Stimulated activated CD8-positive, alpha-beta memory T cell treated with anti-CD3 and anti-CD28 coated beads, Interleukin-2, amount 100 ng/mL, for 1 hour (primary cell): ENCODE measurements at places on chromosomes 6 and 20.

DNA sequence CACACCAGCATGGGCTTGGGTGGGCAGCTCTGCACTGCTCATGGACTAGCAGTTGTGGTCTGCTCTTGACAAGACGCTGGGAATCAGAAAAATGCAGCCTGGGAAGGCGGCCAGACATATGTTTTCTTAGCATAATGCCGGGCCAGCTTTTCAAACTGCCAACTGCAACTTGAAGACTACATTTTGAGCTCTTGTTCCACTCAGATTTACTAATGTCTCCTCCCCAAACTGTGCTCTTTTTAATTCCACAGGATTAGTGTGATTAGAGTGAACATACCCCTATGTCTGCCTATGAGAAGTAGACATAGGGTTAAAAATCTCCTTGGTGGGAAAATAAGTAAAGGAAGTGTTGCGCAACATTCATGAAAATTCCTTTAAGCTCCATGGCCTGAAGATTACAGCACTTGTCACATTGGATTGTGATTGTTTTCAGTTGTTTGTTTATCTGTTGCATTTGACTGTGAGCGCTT is 5.3 kb upstream of the FNDC1 start:
- no peak for DNase-seq

GRCh38 chr6:111101987-111102386 is 14.7 kb downstream of the SLC16A10 start:
- DNase-seq = no peak

GRCh38 chr20:13322198-13322597 is 101.1 kb downstream of the ISM1 start:
- no peak for DNase-seq

DNA sequence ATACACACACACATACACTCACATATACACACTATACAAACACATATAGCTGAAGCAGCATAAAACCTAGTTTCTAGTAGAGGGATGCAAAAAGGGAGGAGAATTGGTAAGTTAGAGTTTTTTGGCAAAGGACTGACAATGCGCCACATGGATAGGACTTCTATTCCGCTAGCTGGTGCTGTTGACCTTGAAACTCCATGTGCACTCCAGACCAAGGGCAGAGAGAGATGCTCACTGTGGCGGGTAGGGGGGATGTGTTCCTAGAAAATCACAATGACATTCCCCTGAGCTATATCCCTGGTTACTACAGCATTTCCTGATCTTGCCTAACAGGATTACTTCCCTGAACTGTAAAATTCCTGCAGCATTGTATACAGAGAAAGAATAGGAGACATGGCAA is 19.2 kb downstream of the MICA start:
- DNase-seq = no peak

- DNase-seq = no peak
These were observed 23.8 kb upstream of the DUSP22 start for GRCh38 chr6:268394-268935.

GRCh38 chr6:162219266-162219665 is 508.3 kb downstream of the PRKN start:
- DNase-seq = no peak

GRCh38 chr6:73233048-73233447 is 7.8 kb upstream of the KHDC1L start:
- DNase-seq = no peak

GRCh38 chr20:33814238-33814712 is 3.1 kb downstream of the CHMP4B start:
- no peak for DNase-seq

DNA sequence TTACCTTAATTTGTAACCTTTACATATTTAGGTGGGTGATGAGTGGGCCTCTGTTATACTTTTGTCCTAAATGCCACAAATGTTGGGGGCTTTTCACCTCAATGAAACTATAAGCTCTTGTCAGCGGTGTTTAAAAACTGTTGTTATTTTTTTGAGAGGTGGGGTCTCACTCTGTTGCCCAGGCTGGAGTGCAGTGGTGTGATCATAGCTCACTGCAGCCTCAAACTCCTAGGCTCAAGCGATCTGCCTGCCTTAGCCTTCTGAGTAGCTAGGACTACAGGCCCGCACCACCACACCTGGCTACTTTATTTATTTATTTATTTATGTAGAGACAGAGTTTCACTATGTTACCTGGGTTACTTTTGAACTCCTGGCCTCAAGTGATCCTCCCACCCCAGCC is 66.7 kb downstream of the ZDHHC14 start:
- DNase-seq = no peak

DNA sequence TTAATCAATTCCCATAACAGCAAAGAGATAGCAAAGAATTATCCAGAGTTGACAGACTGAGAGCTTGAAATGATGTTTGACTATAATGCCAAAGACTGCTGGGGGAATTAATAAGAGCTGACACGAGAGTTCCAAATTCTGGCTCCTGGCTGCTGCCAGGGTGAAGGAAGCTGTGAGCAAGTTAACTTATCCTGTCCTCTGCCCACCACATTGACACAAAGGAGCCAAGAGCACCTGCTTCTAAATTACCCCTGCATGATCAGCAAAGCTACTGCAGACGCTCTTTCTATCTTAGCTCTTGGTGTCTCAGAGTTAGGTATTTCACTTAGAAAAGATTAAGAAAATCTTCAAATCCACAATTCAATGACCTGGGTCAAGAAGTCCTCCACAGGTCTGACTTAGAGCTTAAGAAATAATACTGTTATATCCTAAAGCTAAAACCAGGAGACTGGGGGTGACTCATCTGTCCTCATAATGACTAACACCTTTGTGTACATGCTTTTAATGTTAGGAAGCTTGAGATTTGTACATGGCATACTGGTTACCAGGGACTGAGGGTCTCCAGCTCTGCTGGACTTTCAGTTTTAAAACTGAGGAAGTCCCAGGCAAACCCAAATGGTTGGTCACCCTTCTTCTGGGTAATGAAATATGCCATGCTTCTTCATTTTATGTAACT is 13.2 kb upstream of the FRK start:
- DNase-seq = no peak

- DNase-seq = no peak
These were observed 63.2 kb downstream of the NOL4L start for GRCh38 chr20:32521780-32522525.

GRCh38 chr6:118292558-118292957 is 255.5 kb upstream of the PLN start:
- no peak for DNase-seq

- DNase-seq = no peak
These were observed 143.1 kb downstream of the CD164 start for GRCh38 chr6:109239160-109239559.

DNA sequence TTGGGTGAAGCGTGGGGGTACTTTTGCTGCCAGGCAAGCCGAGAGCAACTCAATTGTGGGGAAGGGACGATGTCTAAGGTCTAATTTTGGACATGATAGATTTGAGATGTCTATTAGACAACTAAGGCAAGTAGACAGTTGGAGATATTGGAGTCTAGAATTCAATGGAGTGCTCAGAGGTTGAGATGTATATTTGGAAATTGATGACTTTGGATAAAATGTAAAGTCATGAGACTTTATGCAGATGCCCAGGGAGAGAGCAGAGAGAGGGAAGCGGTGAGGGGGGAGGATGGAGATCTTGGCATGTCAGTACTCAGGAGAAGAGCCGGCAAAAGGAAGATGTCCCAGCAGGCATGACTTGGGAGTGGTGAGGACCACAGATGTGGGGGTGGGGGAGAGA is 6.9 kb downstream of the MYLK2 start:
- no peak for DNase-seq

DNA sequence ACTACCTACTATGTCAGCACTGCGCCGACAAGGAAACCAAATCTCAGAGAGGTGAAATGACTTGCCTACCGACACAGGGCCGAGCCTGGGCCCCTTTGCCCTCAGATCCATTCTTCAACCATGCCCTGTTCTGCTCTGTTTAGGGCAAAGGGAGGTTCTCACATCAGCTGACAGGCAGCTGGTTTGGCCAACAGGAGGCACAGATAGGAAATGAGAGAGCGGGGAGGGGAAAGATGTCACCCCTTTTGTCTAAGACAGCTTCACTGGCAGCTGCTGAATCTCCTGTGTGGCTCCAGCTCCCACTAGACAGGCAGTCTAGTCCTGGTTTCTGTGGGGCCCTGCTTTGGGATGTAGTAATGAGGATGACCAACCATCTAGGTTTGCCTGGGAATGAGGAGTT is 158.7 kb downstream of the TMEM200A start:
- DNase-seq = no peak

- no peak for DNase-seq
These were observed 646 bp upstream of the CPNE5 start for GRCh38 chr6:36839749-36840431.

DNA sequence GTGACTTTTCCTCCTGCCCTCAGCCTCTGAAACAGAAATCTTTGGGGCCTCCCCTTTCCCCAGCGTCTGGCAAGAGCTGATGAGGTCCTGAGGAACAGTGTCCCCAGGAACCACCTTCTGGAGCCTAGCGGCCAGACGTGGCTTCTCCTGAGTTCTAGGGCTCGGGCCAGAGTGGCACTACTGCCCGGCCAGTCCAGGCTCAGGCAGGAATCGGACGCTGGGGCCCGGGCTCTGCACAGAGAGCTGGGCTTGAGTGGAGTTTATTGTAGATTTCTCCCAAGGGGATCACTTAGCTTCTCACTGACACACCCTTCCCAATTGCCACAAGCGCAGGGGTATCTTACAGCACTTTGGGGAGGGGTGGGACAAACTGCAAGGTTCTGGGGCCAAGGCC is 20.2 kb downstream of the SDCBP2 start:
- no peak for DNase-seq
